ENCODE measurements at places on chromosomes 11 and 22.

GRCh38 chr11:33931067-33931466 is 39.2 kb upstream of the LMO2 start:
- DNase-seq, result no peak

DNA sequence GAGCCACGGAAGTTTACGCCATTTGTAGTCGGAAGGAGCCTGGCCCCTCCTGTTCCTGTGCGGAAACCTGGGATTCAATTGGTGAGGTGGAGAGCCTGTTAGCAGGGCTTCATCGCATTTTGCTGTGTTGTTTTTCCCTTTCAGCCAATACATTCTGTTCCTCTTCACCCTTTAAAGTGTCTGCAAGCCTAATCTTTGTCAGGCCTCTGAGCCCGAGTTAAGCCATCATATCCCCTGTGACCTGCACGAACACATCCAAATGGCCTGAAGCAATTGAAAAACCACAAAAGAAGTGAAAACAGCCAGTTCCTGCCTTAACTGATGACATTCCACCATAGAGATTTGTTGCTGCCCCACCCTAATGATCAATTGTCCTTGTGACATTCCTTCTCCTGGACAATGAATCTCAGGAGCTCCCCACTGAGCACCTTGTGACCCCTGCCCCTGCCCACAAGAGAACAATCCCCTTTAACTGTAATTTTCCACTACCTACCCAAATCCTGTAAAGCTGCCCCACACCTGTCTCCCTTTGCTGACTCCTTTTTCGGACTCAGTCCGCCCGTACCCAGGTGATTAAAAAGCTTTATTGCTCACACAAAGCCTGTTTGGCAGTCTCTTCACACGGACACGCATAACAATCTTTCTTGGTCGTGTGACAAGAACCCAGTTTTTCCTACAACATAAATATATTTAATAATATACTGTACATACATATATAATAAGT is 37.1 kb upstream of the MMP12 start:
- DNase-seq, result no peak

DNA sequence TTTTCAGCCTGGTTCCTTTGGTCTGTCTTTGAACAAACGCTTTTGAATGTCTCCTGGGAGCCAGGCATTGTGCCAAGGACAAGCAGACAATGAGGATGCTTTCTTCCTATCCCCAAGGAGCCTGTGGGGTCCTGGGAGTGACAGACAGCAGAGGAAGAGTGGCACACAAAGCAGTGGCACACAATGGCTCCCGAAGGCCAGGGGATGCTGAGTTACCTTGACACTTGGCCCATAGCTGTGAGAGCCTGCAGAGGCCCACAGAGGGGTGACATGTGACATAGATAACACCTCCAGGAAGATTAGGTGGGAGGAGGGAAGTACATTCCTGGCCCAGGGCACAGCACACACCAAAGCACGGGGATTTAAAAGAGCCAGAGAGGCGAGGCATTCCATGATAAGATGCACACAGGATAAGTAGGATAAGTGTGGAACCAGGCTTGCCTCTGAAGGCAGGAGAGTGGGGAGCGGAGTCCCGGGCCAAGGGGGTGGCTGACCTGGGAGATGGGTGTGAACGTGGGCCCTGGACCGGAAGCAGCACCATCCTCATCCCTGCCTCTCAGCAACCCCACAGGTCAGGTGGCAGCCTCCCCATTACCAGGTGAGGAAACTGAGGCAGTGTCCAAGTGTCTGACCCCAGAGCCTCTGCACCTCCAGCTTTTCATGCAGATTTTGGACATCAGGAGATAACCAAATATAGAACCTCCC is 6.3 kb downstream of the UPB1 start:
- DNase-seq, result no peak

DNA sequence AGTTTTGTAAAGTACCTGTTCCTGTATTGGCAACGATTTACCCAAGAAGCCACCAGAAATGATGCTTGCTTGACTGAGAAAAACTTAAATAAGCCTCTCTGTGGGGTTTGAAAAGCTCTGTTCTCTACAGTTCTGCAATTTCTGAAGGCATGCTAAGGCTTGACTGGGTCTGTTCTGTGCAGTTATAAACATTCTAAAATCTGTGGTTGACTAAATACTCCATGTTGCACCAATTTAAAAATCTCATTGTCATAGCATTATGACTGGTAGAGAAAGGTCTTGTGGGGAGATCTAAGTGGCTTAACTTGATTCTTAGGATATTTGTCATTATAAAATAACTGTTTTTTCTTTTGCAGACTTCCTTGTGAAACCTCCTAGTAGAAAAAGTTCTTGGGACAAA is 73.7 kb downstream of the MTMR3 start:
- no peak for DNase-seq

GRCh38 chr22:44019846-44020245 is 4.3 kb upstream of the PARVB start:
- DNase-seq, result no peak

- DNase-seq, result no peak
Observed at GRCh38 chr22:19889951-19890350, 35.3 kb upstream of the GNB1L start.

DNA sequence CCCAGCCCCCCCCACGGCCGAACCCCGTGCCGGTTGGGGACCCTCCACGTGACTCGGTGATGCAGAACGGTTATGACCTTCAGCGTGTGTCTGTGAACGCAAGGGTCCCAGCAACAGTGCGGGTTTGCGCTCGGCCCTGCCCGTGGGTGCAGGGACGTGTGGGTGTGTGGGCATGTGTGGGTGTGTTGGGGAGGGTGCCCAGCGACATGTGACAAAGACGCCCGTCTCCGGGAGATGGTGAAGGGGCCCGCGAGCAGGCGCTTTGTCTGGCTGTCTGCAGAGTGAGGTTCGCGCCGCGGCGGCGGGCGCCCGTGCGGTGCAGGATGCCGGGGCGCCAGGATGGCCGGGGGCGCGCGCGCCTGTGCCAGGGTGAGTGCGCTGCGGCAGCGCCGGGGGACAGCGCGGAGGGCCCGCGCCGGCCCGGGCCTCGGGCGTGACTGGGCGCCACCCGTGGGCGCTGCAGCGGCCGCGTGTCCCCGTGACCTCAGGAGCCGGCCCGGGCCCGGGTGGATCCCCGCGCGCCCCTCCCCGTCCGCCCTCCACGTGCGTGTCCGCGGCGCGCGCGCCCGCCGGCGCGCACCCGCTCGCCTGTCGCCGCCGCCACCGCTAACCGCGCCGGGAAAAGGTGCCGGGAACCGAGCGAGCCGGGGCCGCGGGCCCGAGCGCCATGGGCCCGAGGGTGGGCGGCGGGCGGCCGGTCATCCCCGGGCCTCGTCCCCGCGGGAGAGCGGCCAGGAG is at the start of gene LRFN4:
LRFN4 (plus strand) TSS at position 569 of the 738 bp plus-strand sequence. CDS start 681 bp downstream, outside the sequence.
- DNase-seq, result peak; percentile 34

DNA sequence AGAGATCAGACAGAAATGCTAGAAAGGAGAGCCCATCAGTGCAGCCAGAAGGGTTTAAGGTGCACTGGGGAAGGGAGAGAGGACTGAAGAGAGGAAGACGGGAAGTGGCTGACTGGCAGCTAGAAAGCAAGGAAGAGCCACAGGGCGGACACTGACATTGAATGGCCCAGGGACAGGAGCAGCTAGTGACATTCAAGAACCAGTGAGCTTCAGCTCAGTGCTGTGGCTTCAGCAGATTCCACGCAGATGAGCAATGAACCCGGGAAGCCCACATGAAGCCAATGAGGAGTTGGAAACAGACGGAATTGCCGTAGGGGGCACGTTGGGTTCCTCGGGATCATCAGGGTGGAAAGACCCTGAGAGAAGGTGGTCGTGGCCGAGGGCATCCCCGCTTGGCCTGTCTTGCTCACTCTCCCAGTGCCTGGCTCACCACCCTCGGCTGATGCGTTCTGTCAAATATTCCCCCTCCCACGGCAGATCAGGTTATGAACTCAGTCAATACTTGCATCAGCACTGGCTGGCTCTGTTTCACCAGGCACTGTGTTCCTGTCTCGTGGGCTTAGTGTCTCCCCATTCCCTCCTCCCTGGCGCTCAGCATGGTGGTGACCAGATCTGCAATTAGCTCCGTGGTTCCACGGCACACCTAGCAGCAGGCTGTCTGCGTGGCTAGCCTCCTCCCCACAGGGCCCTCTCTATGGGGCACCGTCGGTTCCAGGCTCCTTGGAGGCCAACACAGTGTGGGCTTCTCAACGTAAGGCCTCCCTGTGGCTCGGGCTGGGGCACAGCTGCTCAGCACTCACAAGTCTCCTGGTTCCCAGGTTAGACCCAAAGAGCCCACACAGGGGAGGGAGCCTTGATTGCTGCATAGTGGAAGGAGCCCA is 145.5 kb downstream of the TRIM29 start:
- no peak for DNase-seq

- no peak for DNase-seq
Observed at GRCh38 chr11:35963911-35964310, 20.0 kb downstream of the LDLRAD3 start.

- no peak for DNase-seq
Observed at GRCh38 chr11:88435415-88435814, 97.9 kb upstream of the CTSC start.

- DNase-seq, result no peak
Observed at GRCh38 chr11:105230586-105230985, 91.0 kb upstream of the CARD18 start.

GRCh38 chr11:5937868-5938602 is 4.0 kb upstream of the OR56A3 start:
- no peak for DNase-seq

DNA sequence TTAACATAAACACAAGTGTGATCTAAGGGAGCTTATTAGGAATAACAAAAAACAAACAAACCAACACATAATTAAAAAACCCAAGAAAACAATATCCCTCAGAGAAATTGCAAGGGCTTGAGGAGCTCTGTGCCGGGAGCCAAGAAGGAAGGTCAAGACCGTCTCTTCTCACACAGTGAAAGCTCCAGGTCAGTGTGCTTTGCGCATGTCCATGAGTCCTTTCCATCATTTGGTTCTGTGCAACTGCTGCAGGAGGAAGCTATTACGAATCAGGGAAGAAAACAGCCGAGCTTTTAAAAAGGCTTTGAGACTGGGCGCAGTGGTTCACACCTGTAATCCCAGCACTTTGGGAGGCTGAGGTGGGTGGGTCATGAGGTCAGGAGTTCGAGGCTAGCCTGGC is 4.6 kb downstream of the KRTAP5-8 start:
- no peak for DNase-seq

DNA sequence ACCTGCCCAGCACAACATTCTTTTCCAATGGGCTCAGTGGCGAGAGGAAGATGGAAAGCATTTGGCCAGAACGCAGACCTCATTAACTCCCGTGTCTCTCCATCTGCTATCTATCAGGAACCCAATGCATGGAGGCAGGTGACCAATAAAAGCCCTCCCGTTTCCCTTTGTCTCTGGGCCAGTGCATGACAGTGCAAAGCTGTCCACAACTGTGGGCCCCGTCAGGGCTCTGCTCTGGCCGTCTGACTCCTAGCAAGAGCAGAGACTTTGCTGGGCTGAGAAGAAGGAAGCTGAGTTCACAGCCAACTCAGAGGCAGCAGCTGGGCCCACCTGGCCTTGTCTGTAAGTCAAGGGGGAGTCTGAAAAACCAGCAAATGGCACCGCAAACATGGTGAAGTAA is 177.8 kb downstream of the TENM4 start:
- no peak for DNase-seq

GRCh38 chr22:45376703-45377102 is 36.7 kb downstream of the SMC1B start:
- DNase-seq, result no peak

GRCh38 chr22:37358917-37359316 is 68.4 kb downstream of the ELFN2 start:
- no peak for DNase-seq

DNA sequence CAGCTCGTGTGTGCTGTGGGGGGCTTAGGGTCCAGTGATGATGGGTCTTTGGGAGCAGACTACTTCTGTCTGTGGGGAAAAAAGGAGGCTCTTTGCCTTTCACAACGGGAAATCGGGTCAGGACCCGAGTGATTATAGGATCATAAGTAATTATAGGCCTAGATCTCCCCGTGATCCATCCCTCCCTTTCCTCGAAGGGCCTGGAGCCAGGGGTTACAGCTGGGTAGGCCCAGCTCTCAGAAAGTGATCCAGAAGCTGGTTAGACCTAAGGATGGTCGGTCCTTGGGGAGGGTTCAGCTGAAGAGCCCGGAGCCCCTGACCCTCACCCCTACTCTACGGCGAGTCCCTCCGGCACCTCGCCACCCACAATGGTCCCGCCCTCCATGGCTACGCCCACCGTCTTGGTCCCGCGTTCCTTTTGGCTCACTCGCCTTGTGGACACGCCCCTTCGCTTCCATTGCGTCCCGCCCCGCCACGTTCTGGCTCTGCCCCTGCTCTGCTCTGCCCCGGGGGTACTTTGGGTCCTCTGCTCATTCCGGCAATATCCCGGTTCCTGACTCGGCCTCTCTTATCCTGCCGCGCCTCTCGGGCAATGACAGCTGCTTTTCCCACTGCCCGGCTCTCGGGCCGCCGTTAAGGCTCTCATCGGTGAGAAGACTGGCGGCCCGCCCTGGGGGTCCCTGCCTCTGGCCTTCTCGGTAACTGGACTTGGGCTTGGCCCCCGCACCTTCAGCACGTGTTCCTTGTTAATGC is 5.0 kb downstream of the IGSF22 start:
- DNase-seq, result peak; percentile 77

DNA sequence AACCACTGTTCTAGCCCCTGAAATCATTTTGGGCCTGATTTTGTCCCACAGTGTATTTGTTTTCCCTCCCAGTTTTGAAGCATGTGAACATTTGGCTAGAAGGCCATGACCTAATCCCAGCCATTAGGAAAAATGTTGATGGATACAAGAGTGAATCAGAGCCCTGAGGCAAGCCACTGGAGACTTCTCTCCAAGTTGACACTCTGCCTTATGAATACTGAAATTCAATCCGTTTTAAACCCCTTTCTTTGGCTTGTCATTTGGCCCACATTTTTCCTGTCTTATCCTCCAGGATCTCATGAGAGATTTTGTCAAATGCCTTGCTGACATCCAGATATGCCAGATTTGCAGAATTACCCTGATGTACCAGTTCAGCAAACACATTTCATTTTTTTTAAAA is 158.8 kb downstream of the FAT3 start:
- no peak for DNase-seq

DNA sequence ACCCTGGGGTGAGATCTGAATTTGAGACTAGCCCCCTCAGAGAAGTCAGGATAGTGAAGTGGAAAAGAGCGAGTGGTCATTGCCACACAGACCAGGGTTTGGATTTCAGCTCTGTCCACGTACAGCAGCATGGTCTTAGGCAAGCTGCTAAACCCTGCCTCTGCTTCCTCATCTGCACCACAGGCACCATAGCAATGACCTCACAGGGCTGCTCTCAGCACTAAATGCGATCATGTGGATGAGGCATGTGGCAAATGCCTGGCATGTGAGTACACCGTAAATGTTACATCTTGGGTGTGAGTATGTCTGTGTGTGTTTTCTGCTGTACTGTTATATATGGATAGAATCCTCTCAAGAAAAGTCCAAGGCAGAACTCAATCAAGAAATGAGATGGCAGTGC is 15.8 kb downstream of the NAV2 start:
- DNase-seq, result no peak

Measured in stimulated activated CD4-positive, alpha-beta T cell treated with anti-CD3 and anti-CD28 coated beads, Interleukin-1b, Interleukin-23, amount 100 ng/mL, for 4 hours (primary cell).